ENCODE measurements at places on chromosomes 4 and X. TPM values are rescaled to one million over a fixed set of nuclear protein-coding genes. Genes with fewer than 3 reads are reported as not detected.

GRCh38 chr4:165343353-165344191 lies 16.1 kb downstream of the MSMO1 start:
- peak; percentile 20 for DNase-seq

GRCh38 chrX:136780241-136780640 lies 491 bp downstream of the ARHGEF6 start:
- no peak for DNase-seq

- no peak for DNase-seq
Observed at GRCh38 chr4:7839856-7840255, 99.8 kb downstream of the AFAP1 start.

The MAGED4B gene
- total RNA-seq = 23.8 TPM

DNA sequence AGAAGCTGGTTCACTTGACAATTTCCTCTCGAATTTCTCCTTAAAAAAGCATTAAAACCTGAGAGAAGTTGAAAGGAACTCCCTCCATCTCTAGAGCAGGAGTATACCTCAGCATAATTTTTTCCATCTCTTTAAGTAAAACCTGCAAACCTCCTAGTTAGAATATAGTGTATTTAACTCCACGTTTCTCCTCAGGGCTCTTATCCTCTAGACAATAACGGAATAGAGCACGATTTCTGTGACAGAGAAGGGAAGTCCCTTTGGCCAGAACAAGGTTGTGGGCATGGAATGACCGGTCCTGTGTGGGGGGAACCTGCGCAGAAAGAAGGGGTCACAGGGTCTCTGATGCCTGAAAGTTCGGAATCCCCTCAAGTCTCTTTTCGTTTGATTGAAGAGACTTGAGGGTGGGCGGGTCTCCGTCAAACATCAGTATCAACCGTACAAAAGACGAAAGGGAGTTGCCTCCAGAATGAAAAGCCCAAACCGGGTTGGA lies 697 bp downstream of the ZNF280C start:
- DNase-seq = no peak

DNA sequence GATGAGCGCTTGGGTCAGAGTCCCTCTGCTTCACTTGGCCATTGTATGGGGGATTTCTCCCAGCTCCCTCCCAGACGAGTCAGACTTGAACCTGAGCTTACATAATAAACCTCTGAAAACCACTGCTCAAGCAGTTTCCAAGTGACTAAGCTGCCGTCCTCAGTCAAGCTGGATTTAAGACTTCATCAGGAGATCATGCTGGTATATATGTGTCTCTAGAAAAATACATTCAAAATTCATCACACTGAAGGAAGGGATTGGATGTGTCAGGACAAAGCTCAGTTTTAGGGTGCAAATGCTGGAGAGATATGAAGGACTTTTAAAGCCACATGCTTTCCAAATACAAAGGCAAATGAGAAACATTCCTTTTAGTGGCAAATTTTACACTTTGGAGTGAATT lies 114.3 kb downstream of the QDPR start:
- peak; percentile 3 for DNase-seq

GRCh38 chr4:121701263-121701662 lies 4.5 kb upstream of the ANXA5 start:
- no peak for DNase-seq

GRCh38 chr4:150004481-150004880 lies 73.8 kb upstream of the DCLK2 start:
- DNase-seq = peak; percentile 72

The SHROOM4 gene
- 1.4 TPM for total RNA-seq

The IGSF1 gene
- total RNA-seq = 0.09 TPM

- DNase-seq = peak; percentile 22
Observed at GRCh38 chr4:680928-681645, 6.7 kb downstream of the MYL5 start.

The NUDT10 gene
- 0.63 TPM for total RNA-seq

The EGF gene
- 0.09 TPM for total RNA-seq

The MAGEA12 gene
- total RNA-seq = not detected

DNA sequence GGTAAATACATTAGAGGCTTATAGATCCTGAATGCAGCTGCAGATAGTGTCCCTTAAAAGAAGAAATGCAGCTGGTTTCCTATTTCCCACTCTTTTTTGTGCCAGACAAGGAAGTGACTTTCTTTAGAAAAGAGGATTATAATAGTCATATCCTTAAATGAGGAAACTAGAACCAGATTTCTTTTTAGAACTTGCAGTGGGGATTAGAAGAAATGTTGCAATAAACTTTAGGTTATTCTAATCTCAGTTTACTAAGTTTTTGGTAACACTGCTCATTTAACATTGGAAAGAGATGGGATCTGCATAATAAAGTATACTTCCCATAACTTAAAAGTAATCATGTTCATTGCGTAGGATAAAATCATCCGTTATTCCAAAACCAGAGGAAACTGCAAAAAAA lies 101.9 kb downstream of the SLIT2 start:
- DNase-seq = no peak

DNA sequence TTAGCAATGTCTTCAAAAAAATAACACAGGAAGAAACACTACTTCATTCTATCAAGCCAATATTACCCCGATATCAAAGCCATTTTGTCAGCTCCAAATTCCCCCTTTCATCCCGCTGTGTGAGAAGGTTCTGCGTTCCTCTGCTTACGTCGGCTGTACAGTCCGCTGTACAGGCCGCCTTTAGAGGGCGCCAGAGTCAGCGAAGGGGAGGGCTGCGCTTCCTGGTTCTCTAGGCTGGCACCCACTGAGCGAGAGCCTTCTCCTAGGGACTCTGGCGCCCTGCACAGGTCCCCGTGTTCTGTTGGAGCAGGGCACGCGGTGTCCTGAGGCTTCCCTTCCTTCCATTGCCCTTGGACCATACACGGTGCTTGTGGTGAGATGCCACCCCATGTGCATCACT lies 25.3 kb upstream of the CT45A1 start:
- DNase-seq = no peak

The AGTR2 gene
- not detected for total RNA-seq

- no peak for DNase-seq
Observed at GRCh38 chr4:21901831-21902230, 46.7 kb downstream of the KCNIP4 start.

The TCP11X2 gene
- total RNA-seq = not detected

The APEX2 gene
- total RNA-seq = 8.8 TPM

- DNase-seq = peak; percentile 85
Observed at GRCh38 chr4:145679520-145679919, 426 bp upstream of the C4orf51 start.

The CCDC158 gene
- total RNA-seq = 0.90 TPM

The SHROOM3 gene
- total RNA-seq = 18.0 TPM

- no peak for DNase-seq
Observed at GRCh38 chr4:169909897-169910296, 116.3 kb downstream of the MFAP3L start.

- no peak for DNase-seq
Observed at GRCh38 chrX:109327251-109327650, 154.6 kb downstream of the GUCY2F start.

DNA sequence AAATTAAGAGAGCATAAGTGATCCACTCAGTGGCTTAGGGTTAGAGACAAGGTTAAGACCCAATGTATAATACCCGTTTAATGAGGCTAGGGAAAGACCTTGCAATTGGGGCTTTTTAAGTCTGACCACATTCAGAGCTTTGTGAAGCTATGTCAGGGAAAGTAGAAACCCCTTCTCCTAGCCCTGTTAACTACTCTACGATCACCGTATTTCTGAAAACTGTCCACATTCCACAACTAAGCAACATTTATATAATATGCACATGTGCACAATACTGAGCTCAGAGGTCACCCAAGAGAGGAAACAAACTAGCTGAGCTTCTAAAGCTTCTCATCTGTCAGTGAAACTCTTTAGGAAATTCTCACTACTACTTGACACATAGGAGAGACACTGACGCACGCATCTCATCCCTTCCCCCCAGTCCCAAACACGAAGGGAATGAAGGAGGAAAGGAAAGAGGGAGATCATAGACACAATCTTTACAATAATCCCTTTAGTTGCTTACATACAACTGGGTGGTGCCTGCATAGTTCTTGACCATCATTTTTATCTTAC lies 56.2 kb downstream of the METTL14 start:
- DNase-seq = peak; percentile 33

GRCh38 chr4:91064157-91064853 lies 937.1 kb downstream of the CCSER1 start:
- DNase-seq = no peak

- peak; percentile 89 for DNase-seq
Observed at GRCh38 chr4:149409146-149409545, 406.5 kb downstream of the IQCM start.

The CLGN gene
- total RNA-seq = 4.1 TPM

DNA sequence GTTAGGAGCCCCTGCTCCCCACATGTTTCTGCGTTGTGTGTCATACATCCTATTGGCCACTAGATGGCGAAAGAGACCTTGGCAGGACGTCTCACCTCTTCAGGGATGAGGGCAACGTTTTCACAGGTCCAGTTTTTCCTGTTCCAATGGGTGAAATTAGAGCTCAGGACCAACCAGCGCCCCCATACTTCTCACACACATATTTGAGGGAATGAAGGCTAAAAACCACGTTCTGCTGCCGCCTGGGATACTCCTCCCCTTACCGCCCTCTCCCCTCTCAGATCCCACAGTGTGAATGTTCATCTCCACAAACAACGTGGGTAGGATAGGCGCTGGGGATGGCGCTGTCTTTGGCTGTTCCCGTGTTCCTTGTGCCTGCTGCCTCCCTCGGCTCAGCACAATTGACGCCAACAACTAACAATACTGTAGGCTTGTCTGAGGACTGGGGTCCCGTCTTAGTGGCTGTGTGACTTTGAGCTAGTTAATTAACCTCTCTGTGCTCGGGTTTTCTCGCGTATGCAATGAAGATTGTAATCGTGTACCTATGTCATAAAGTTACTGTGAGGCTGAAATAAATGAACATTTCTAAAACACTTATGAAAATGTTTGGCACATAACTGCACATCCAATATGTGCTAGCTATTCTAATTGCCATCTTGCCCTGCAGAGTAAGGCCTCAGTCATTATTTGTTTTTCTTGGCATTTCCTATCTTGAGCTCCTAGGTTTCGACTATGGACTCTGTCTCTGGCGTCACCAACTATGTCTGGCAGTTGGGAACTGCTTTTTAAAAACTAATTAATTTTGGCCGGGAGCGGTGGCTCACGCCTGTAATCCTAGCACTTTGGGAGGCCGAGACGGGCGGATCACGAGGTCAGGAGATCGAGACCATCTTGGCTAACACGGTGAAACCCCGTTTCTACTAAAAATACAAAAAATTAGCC lies 181.3 kb upstream of the STK26 start:
- peak; percentile 60 for DNase-seq

- peak; percentile 48 for DNase-seq
Observed at GRCh38 chr4:38612646-38613414, 51.2 kb upstream of the KLF3 start.

The CDKL5 gene
- total RNA-seq = 3.7 TPM

The KLKB1 gene
- total RNA-seq = not detected

DNA sequence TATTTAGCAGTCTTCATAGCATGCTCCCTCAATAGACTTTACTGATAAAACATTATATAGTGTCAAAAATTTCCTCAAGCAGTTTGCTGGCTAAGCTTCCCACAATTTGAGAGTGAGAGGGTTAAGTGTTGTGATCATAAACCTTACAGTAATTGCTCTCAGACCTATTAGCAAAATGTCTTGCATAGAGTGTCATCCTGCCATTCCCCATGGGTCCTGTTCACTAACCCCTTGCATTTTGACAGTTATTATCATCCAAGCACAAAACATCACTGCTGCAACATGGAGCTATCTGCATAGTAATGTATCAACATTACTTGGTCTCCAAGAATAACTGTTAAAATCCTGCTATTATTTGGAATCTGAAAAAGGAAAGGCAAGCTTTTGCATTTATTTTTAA lies 196.1 kb upstream of the GK2 start:
- DNase-seq = no peak

The MAGEC1 gene
- total RNA-seq = not detected

DNA sequence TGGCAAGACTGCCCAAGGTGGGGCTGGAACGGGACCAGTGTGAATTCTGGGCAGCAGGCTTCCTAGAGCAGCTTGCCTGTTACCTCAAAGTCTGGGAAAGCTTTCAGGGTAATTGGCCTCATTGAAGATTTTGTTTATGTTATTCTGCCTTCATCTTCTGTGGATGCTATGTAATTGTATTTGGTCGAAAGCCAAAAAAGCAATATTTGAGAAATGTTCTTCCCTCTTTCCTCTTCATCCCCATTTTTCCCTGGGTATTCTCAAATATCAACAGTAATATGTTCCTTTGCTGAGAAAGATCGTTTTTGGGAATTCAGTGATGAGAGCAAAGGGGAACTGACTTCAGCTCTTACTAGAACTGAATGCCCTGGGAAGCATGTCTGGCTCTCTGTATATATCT lies 12.9 kb downstream of the TMEM131L start:
- DNase-seq = no peak

The PWWP3B gene
- total RNA-seq = 8.1 TPM

DNA sequence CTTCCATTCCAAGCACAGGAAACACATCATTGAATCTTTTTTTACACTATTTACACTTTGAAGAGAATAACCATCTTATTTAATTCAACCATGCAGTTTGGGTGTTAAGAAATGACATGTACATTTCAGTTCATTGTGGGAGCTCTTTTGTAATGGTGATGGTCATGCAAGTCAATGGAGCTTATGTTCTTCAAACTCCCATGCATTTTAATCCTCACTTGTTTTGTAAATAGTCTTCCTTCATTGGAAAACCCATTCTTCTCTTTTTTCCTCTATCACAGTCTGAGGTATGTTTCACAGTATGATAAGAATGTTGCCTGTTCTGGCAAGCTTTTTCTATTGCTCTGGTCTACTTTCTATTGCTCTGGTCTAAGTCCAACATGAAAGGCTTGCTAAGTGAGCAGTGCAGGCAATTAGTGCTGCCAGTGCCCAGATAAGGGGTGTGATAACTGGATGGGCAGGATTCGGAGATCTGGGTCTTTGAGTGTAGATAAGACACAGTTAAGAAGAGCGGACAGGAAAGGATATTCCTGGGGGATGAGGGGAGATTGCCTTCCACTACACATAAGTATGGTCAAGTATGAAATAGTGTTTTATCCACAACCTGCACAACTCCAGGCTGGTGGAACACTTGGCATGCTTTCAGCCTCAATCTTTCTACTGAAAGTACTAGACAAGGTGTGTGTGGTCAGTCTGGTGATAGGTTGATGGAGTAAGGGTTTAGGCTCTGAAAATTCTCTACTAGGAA lies 17.1 kb downstream of the AFP start:
- peak; percentile 42 for DNase-seq

The SLC49A3 gene
- total RNA-seq = 11.6 TPM

The LRP2BP gene
- total RNA-seq = 0.74 TPM

The DNAJB14 gene
- total RNA-seq = 49.1 TPM

DNA sequence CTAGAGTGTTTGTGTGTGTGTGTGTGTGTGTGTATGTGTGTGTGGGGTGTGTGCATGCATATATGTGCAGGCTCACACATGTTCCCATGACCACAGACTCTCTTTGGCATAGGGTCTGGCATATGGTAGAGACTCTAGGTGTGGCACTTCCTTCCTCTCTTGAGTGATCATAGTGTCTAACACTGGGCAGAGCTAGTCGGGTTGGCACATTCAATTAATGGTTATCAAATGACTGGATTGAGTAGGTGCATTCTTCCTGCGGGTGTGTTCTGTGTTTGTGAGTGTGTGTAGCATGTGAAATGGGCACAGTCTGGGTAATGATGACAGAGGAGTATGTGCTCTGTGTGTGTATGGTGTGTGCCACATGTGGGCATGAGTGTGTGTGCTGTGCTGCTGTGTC lies 106.5 kb downstream of the EFNB1 start:
- DNase-seq = no peak
